H9 (cell line): ENCODE measurements at places on chromosomes 2 and 18. TPM values are rescaled to one million over a fixed set of nuclear protein-coding genes. Genes with fewer than 3 reads are reported as not detected.

Gene CDH19
- total RNA-seq = not detected in 2 replicates

Gene TLX2
- 0.20 and 0.26 TPM in 2 replicates for total RNA-seq

Gene CD28
- total RNA-seq = not detected in 2 replicates

Gene PFN4
- total RNA-seq = not detected in 2 replicates

GRCh38 chr2:230691005-230691647, 21.5 kb upstream of the CAB39 start:
- DNase-seq = no peak

GRCh38 chr2:63992061-63992685, 27.1 kb downstream of the VPS54 start:
- DNase-seq = no peak

- DNase-seq = no peak
Observed at GRCh38 chr2:189587780-189588179, 7.2 kb upstream of the SLC40A1 start.

- DNase-seq = no peak
Observed at GRCh38 chr2:217379807-217380206, 519.9 kb upstream of the TNP1 start.

- DNase-seq = no peak
Observed at GRCh38 chr2:149490296-149490695, 97.3 kb downstream of the MMADHC start.

GRCh38 chr2:158973116-158973956, 4.9 kb downstream of the TANC1 start:
- DNase-seq = no peak

DNA sequence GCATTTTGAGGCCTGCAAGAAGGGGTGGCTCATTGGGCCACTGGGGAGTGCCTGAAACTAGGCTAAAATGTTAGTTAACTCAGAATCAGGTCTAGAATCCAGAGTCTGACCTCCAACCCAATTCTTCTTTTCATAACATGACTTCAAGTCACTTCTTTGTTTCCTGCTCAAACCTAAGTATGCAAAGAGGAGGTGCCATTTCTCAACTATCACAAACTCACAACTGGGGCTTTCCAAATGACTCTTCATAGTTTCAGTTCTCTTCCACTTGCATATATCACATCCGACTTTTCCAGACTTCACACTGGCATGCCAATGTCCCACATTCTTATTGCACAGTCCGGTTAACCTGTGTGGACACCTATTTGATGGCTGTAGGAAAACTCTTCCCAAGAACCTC, 211.6 kb downstream of the TCF4 start:
- DNase-seq = no peak

- no peak for DNase-seq
Observed at GRCh38 chr2:100584816-100585215, 22.0 kb downstream of the PDCL3 start.

- no peak for DNase-seq
Observed at GRCh38 chr2:193199322-193199721, 1004.6 kb upstream of the TMEFF2 start.

DNA sequence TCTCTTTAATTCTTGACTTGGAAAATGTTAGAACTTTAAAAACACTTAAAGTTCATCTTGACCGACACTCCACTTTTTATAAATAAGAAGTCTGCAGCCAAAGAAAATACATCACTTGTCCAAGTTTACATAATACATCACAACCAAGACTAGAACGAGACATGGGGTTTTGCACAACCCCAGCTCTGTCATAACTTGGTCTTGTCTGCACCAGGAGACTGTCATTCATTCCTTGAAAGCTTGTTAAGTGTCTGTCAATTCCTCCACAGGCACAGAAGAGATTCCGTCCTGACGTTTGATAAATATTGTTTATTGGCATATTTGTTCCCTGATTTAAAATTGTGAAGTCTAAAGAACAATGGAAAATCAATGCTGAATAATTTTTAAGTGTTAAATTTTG, 139.5 kb upstream of the SETBP1 start:
- DNase-seq = no peak

DNA sequence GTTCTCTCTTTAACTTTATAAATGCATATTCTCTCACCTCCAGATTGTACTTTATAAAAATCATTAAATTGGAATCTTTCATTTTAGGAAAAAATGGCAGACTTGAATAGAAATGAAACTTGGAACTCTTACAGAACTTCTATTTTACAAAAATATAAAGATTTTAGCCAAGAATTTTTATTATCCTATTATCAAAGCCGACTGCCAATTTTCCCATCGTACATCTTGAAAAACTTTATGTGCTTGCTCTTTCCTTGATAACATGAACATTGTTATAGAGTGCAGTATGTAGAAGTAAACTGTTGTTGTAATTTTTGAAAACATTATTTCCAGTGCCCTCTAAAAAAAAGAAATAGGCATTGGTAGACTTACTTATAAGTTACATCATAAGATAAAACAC, 475.7 kb upstream of the REG3G start:
- DNase-seq = no peak

- no peak for DNase-seq
Observed at GRCh38 chr18:77392321-77392720, 142.7 kb downstream of the GALR1 start.

DNA sequence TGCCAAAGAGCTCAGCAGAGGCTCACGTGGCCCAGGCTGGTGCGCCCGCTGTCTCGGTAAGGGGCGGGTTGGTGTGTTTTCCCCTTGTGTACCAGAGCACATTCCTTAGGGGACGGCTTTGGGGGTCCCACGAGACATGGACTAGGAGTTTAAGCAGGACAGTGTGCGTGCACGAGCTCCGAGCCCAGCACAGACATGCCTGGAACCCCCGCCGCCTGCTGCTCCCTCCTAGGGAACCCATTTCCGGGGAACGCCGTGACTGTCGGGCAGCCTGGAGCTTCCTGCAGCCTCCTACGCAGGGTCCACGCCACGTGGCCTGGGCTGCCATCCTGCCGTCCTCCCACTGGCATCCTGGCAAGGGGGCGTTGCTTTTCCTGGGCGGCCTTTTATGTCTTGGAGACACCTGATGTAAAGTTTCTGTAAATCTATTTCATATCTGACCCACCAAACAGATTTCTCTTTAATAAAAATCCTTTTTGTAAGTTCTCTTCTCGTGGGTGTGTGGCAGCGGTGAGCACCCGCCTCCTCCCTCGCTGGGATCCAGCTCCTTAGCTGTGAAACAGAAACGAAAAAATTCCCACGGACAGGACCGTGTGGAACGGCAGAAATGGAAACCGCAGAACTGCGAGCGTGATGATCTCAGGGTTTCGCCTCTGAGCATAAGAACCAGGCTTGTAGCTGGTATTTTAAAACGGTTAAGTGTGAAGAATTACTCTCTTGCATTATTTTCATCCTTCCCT, 43.5 kb upstream of the KCNG2 start:
- DNase-seq = no peak

DNA sequence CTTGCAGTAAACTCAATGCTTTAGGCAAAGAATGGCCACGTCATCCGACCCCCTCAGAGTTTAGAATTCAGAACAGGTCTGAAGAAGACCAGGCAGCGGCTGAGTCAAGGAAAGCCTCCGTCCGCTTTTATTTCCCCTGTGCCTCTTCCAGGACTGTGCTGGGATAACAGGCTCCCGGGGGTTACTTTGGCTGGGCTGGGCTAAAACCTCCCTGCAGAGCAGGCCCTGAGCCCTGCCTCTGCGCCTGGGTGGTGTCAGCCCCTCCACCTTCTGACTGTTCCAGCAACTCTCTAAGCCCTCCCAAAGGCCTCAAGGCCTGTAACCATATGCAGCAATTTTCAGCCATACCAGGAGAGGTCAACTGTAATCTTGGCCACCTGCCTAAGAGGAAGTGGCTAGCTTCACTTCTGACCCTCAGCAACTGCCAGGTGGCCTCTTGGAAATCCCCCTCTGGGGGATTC, 166.5 kb downstream of the RPIA start:
- no peak for DNase-seq

- DNase-seq = no peak
Observed at GRCh38 chr2:184534986-184535385, 63.3 kb upstream of the ZNF804A start.

DNA sequence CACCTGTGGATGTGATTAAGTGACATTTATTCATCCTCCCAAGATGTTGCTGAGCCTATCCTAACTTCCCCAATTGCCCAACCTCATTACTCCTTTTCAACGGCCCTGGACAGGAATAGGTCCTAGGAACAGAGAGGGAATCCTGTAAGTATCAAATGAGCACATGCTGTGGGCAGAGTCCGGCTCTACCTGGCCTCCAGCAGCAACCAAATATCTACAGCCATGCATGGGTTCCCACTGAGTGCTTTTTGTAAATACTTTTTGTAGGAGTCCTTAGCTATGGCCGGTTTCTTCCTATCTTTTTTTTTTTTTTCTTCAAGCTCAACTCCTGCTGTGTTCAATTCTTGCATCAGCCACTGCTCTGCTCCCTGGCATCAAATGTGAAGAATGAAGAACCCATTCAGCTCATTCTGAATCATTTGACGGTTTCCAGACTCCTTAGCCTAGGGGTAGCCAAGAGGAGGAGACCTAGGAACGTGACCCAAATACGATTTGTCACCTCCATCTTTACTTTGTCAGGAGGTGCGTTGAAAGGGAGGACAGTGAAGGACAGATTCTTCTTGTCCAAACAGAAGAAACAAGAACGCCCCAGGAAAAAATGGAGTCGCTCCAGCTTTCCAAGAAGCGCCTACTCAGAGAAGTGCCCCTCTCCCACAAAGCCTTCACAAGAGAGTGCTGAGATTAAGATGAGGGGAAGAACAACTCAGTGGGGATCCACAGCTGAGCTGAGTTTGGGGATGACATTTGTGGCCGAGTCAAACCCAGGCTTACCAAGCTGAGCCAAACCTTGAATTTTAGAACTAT, 46.7 kb upstream of the LCLAT1 start:
- DNase-seq = no peak
